ENCODE measurements at places on chromosomes 3 and 15.

DNA sequence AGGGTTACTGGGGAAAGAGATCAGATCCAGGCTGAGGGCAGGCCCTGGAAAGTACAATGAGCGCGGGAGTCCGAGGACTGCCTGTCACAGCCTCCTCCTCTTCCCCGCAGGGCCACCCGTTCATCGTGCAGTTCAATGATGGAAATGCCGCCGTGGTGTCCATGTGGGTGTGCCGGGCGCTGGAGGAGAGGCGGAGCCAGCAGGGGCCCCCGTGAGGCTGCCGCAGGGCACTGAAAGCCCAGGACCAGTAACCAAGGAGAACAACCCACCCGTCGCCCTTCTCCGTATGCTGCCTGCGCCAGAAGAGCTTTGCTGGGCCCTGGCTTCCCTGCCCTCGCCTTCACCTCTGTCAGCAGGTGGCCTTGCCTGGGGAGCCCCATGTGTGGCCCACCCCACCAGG is 18.8 kb upstream of the SKOR1 start:
- DNase-seq = no peak

DNA sequence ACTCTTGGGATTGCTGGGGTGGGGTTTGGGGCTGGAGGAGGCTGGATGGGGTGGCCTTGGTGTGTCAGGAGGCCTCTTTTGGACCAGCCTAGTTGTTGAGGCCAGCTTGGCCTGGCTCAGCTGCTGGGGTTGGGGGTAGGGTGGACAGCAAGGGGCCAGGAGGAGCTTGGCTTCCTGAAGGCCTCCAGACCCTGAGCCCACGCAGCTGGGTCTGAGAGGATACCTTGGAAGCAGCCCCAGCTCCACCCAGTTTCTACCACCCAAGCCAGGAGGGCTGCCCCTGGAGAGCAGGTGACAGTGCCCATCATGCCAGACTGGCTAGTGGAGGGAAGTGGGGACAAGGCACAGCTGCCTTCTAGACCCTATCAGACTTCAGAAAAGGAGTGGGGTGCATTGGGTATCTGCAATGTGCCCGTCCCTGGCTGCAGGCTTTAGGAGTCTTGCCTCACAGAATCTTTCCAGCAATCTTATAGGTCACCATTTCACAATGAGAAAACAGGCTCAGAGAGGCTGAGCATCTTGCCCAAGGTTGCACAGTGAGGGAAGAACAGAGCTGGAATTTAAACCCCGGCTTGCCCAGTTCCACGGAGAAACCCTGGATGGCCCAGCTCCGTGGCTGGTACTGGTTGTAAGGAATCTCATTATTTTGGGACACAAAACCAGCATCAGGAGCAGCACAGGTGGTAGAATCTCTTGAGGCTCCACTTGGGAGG is 83.0 kb downstream of the LINGO1 start:
- no peak for DNase-seq

DNA sequence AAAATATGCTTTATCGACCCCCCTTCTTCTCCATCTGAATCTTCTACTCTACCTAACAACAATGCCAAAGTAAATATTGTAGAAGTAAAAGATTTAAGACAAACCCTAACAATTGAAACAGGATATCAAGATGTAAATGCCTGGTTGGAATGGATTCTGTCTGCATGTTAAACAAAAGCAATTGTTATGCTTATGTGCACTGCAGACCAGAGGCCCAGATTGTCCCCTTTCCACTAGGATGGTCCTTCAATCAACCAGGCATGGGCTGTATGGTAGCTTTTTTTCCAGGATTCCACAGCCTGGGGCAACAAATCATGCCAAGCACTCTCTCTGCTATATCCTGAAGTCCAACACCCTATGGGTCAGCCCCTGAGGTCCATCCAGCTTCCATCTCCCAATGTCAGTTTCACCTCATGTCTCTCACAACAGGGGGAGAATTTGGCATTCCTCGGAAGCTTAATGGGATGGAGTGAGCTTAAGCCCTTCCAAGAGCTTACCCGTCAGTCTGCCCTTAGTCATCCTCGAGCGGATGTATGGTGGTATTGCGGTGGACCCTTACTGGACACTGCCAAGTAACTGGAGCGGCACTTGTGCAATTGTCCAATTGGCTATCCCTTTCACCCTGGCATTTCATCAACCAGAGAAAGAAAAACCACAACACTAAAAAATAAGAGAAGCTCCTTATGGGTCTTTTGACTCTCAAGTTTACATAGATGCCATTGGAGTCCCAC is 36.2 kb downstream of the ZNF589 start:
- DNase-seq = no peak

DNA sequence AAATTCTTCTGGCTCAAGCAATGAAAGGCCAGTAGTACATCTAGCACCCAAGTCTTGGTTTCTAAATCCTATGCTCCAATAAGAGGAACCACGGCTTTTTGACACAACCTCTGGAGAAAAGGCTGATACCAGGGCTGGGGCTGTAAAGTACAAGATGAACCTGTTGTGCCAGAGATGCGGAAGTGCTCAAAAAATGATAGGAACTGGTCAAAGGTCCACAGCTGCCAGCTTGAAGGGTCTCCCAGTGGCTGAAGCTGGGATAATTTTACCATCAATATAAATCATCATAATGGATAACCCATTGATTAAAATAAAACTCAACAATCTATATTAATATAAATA is 558 bp upstream of the NCEH1 start:
- no peak for DNase-seq

- no peak for DNase-seq
Measured at GRCh38 chr3:191476066-191476772, 15.3 kb downstream of the PYDC2 start.

Measured in stimulated activated naive CD8-positive, alpha-beta T cell treated with anti-CD3 and anti-CD28 coated beads, Interleukin-15, amount 100 ng/mL, for 72 hours (primary cell).